CD4-positive, alpha-beta T cell treated with Interleukin-17A for 4 hours (primary cell): ENCODE measurements at places on chromosomes 1 and 21.

- DNase-seq: no peak
These were observed 23.1 kb upstream of the SCAF4 start for GRCh38 chr21:31755027-31755426.

DNA sequence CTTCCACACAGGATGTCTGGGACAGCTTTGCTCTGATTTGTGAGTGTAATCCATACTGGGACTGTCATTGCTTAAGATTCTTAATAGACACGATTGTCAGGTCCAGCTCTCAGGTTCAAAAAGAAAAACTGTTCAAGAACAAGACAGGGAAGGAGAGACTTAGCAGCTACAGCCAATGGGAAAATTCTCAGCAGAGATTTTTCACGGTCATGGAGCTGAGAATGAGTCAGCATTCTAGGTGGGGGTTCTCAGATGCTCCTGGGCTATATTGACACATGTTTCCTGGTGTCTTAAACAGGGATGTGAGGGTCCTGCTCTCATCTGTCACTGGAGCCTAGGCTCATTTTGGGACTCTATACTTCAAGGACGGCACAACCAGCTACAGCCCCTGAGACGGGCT lies 318.3 kb downstream of the RRAGC start:
- no peak for DNase-seq

GRCh38 chr21:36320421-36321324 lies 676 bp downstream of the MORC3 start:
- peak; percentile 60 for DNase-seq

DNA sequence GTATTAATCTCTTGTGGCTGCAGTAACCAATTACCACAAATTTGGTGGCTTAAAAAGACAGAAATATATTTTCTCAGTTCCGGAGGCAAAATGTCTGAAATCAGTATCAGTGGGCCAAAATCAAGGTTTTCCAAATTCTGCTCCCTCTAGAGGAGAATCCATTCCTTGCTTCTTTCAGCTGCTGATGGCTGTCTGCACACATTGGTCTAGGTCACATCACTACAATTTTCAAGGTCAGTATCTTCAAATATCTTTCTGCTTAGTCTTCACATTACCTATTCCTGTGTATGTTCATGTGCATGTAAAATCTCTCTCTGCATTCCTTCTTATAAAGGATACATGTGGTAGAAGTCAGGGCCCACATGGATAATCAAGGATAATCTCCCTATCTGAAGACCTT lies 999.4 kb downstream of the KCNT2 start:
- no peak for DNase-seq

GRCh38 chr1:74811436-74812179 lies 78.7 kb downstream of the TYW3 start:
- DNase-seq: no peak

DNA sequence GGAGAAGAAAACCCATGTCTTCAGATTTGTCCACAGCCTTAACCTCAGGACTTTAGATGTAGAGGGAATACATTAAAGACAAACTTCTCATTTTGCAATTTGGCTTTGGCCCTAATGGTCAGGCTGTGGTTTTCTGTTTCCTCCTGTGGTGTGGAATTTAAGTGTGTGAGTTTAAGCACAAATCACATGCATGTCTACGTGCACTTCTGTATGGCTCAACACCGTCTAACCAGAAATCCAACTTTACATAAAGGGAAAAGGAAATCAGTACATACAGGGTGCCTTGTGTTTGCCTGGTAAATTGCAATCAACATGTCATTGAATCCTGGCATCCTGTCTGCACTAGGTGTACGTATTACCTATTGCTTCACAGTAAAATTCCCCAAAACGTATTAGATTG lies 1.2 kb upstream of the ZNF124 start:
- DNase-seq: no peak

GRCh38 chr1:7703321-7704213 lies 67.5 kb upstream of the VAMP3 start:
- DNase-seq: peak; percentile 38
